ENCODE measurements at places on chromosomes 13 and 19. TPM values are rescaled to one million over a fixed set of nuclear protein-coding genes. Genes with fewer than 3 reads are reported as not detected.

Gene NUFIP1
- total RNA-seq, result 17.1 TPM

Gene BEST2
- 2.0 TPM for total RNA-seq

- no peaks in the 10 kb centered on the region for H3K27me3 ChIP-seq
- DNase-seq, result no peak
- peaks cover 2% of the 10 kb centered on the region for H3K4me1 ChIP-seq
- no peak overlapping the region for H3K27ac ChIP-seq
Measured at GRCh38 chr19:45446944-45447343, 20.9 kb upstream of the FOSB start.

DNA sequence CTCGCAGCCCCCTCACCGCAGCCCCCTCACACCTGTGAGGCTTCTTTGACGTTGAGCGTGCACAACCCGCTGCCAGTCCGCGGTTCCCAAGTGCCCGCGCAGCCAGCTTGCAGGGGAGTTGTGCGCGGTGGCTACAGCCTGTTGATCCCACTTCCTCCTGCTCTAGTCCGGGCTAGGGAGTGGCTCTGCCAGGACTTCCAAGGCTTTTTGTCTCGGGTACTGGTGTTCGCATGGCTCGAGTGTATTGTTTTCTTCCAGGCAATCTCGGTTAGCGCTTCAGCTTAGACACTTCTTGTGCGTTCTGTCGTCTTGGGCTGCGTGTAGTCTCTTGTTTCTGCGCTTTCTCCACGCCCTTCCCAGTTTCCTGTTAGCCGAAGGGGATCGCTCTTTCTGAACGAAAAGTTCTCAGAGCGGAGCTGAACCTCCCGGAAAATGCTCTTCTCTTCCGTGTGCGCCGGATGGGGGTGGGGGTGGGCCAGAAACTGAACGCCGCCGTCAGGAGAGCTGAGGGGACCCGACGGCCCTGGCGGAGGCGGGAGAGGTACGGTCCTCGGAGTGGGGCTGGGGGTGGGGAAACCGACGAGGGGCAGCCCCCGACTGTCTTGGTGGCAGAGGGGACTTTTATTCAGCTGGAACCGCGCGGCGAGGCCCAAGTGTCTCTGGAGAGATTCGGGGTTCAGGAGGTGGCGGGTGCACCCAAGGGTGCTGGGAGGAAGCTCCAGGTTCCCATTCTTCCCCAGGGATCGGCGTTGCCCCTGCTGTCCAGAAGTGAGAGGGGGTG lies 697 bp upstream of the DGKH start:
- H3K27me3 ChIP-seq, result no peaks in the 10 kb centered on the region
- H3K27ac ChIP-seq, result no peak overlapping the region
- no peaks in the 10 kb centered on the region for H3K36me3 ChIP-seq
- peak overlapping the region; percentile 85 for H3K4me3 ChIP-seq
- H3K4me1 ChIP-seq, result no peaks in the 10 kb centered on the region

- no peaks in the 10 kb centered on the region for H3K4me1 ChIP-seq
- H3K36me3 ChIP-seq, result no peaks in the 10 kb centered on the region
- no peak overlapping the region for H3K4me3 ChIP-seq
- no peak for DNase-seq
- H3K27ac ChIP-seq, result no peak overlapping the region
- peaks cover 3% of the 10 kb centered on the region for H3K27me3 ChIP-seq
Measured at GRCh38 chr19:44775676-44776240, 1.9 kb upstream of the CBLC start.
